ENCODE measurements at places on chromosomes 7 and 10.
A peak's percentile ranks its signal among the peaks of the same experiment; 100 is the strongest.

- DNase-seq, result no peak
These were observed 151.6 kb upstream of the CACNA2D1 start for GRCh38 chr7:82595176-82595575.

- DNase-seq, result no peak
These were observed 7.8 kb downstream of the TAS2R41 start for GRCh38 chr7:143485500-143485899.

DNA sequence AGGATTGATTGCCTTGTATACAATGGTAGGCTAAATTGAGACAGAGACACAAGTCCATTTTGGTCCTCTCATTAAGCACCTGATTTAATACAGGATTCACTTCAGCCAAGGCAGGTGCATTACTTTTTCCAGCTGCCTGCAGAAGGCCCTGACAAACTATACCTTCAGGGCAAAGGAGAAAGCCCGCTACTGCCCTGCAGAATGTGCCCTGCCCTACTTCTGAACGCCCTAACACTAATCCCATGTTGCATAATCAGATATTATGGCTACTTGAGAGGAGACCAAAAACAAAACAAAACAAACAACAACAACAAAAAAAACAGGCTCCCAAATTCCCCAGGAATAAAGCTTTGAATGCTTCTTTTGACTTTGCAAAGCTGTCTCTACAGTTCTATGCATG, 116.9 kb upstream of the ABI1 start:
- no peak for DNase-seq

DNA sequence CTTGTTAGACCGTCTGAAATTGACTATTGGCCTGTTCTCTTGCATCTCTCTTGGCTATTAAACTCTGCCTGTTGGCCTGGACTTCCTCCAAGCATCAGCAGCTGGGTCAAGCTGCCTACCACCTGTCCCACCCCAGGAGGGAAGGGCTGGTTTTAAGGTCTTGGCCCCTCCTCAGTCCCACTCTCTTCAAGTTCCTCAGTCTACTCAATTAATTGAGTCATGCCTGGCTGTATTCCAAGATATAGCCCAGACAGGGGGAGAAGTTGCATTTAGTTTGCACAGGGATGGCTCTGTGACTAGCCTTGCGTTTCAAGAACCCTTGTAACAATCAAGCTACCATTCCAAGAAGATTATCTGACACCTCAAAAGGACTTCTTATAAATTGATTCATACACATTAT, 113.8 kb upstream of the GLI3 start:
- no peak for DNase-seq

DNA sequence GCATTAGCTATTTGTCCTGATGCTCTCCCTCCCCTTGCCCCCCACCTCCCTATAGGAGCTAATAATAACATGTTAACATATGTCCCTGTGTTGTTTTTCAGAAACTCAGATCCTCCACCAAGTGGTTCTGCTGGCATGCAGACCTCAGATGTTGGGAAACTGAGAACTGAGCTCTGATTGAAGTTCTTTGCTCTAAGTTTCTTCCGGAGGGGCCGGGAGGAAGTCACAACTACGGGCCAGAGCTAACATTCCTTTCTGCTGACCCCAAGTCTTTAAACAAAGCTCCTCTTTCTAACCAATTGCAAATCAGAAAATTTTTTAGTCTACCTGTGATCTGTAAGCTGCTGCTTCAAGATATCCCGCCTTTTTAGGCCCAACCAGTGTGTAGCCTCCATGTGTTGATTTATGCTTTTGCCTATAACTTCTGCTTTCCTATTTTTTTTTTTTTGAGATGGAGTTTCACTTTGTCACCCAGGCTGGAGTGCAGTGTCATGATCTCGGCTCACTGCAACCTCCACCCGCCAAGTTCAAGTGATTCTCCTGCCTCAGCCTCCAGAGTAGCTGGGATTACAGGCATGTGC, 66.6 kb downstream of the LYZL1 start:
- DNase-seq, result no peak

DNA sequence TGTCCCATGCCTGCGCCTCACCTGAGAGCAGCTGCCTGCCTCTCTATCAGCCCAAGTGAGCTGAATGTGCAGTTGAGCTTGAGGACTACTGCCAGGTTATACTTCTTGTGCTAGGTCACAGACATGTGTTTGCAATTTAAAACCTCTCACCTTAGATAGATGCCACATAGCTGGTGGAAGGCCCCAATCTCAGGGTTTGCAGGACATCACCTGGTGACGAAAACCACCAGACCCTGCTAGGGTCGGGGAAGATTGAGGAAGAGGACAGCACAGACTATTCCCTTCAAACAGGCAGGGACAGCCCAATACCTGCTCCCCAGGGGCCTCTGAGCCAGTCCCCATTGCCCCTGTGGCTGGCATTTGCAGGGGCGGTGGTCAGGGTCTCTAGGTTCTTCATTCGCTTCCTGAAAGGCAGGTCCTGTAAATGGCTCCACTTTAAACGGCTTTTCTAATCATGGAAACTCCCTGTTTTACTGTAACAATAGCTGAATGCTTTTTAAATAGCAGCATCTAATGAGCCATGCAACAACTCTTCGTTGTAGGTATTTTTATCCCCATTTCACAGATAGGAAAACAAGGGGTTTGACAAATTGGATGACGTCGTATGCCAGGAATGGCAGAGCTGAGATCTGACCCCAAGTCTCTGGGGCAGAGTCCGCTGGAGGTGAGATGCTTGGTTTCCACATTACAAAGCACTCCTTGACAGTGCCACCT, 80.1 kb downstream of the EMX2 start:
- no peak for DNase-seq

- no peak for DNase-seq
These were observed 15.4 kb downstream of the CCDC136 start for GRCh38 chr7:128807191-128807590.

GRCh38 chr7:138324941-138325340, 135.1 kb upstream of the TRIM24 start:
- no peak for DNase-seq

GRCh38 chr10:61128196-61128595, 184.2 kb upstream of the RHOBTB1 start:
- DNase-seq, result no peak

DNA sequence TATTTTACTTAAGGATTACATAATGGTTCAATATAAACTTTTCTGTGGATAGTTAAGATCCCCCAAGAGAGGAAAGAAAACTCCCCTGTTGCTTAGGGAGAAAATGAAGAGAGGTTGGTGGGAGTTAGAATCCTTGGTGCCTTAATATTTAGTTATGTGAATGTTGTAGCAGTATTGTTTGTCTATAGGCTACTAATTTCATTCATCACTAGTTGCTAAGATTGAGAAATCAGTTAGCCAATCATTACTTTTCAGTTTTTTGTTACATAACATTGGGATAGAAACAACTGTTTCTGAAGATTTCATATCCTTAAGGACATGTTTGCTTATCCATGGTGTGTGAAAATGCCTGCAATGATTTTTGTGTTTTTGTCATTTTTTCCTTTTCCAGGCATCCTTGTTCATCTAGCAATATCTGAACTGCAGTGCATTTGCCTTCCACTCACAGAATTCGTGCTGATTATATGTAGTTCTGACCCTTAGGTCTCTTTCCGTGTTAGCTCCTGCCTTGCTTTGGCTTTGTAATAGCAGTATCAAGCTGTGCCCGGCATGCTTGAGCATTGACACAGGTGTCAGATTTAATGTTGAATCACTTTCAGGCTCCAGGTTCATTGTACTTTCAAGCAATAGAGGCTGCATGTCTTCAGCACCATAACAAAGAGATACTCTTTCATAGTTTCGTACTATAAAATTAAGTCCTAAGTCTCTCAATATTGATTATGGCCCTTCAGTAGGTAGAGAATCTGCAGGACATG, 85.0 kb downstream of the PODXL start:
- no peak for DNase-seq

DNA sequence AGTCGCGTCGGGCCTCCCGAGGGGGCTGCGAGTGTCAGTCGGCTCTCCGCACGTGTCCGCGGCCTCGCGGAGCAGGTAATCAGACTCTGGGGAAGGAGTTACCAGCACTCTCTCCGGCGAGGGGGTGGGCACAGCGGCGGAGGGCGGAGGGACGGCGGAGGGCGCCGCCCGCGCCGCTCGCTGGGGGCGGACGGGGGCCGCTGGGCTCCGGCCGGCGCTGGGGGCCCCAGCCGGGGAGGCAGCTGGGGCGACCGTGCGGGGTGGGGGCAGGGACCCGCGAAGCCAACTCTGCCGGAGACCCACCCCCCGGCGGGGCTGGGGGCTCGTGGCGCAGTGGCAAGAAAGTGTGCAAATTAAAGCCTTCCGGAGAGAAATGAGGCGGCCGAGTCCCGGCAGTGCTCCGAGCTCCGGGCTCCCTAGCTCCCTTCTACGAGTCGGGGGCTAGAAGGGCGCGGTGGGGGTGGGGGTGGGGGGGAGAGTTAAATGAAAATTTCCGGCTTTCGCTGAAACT, at the start of gene CDK6:
Gene CDK6, minus strand, starts transcription at position 85 of the 511 bp plus-strand sequence. CDS start 3,250 bp downstream, outside the sequence.
- DNase-seq, result peak; percentile 85

DNA sequence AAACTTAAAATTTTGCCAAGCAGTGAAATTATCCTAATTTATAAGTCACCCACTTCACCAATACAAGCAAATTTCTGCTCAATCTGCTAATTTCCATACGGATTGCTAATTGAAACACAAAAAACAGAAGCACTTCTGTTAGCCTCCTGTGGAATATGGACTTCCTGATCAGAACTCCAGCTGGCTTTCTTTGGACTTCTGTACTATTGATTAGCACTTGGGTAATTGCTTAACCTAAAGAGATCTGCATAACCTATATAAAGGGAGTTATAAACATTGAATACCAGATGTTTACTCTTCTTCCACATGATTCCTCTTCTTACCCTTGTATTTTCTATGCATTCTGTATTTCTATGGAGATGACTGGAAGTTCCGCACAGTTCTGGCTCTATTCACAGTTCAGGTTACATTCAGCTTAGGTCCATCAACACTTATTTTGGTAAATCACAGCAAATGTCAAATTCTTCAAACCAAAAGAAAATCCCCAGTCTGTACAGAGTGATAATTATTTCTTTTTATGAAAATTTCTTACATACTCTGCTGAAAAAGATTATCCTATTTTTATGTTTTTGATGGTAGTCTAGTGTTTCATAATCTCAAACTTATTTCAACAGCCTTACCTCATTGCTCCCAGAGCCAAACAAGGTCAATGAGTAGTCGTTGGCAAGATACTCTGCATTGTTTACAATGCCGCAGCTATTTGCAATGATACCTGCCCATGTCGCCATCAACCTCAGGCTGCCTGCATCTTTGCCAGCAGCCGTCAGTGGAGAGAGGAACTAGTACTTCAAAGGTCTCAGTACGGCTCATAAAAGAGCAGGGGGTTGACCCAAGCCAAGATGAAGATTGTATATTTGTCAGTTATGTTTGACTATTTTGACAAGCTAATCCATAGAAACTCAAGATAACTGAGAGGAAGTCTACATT, 225.6 kb downstream of the AHR start:
- DNase-seq, result peak; percentile 30

DNA sequence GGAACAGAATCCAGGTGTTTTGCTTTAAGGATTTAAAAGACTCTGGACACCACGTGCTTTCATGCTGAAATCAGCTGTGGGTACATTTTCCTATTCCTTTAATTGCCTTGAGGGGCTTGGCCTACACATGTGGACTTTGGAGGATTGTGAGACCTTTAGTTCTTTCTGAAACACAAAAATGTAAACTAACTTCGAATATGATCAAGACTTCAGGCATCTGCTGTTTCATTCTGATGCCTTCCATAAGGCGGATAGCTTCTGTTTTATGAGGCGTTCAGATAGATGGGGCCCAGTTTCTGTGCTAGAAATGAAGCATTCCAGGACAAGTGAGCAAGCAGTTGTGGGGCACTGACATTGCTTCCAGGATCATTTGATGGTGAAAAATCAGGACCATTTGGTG, 1.5 kb upstream of the NOBOX start:
- DNase-seq, result no peak

GRCh38 chr7:97771576-97771975, 39.7 kb downstream of the TAC1 start:
- no peak for DNase-seq

GRCh38 chr10:59524348-59524747, 162.0 kb upstream of the FAM13C start:
- no peak for DNase-seq

DNA sequence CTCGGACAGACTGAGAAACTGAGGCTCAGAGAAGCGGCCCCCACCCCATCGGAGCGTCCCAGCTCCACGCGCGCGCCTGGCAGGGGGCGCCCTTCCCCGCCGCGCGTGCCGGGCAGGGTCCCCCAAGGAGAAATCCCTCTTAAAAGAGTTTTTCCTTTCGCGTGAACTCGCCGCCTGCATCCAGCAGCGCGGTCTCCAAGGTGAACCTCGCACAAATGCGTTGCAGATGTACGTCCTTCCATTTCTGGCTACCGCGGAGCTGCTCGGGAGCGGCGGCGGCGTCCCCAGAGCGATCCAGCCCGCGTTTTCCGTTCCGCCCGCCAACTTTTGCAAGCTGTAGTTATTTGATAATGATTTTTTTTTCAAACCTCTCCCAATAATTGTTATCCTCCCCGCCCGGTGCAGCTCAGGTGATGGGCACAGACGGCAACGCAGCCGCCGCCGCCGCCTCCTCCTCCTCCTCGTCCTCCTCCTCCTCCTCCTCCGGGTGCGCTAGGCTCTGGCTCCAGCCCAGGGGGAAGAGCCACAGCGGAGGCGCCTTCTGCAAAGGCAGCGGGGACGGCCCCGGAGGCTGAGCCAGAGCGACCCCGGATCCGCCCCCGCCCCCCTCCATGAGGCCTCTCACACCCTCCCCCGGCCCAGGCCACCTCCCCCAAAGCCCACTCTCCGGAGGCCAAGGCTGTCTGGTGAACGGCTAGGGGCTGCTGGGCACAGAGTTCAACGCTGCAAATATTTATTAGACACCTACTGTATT, 74.0 kb upstream of the CUX1 start:
- peak; percentile 70 for DNase-seq

DNA sequence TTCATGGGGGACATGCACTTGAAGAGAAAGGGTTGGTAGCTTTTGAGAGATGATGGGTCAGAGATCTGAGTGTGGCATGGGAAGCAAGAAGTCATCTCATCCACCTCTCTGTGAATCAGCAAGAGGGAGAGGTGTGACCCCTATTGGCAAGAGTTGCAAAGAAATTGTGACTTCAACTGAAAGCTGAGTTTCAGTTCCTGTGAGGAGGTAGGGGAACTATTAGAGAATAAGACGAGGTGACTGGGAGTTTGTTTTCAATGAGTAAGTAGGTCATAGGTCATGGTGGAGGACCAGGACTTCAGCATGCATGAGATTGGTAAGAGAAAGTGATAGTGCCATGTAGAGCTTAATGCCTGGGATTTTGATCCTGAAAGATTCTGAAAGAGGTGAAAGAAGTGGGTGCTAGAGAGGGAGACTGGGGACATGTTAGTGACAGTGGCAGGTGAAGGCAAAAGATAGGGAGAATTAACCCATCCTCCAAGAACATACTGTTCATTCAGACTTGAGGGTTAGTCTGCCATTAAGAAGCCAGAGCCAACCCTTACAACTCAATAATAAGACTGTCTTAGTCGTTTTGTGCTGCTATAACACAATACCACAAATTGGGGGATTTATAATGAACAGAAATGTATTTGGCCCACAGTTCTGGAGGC, 75.5 kb upstream of the CAPZA2 start:
- DNase-seq, result no peak

GRCh38 chr7:83475420-83475819, 173.5 kb downstream of the SEMA3E start:
- no peak for DNase-seq
